ENCODE measurements at places on chromosomes 11 and 22.

GRCh38 chr11:2781408-2782274 lies 81.8 kb upstream of the KCNQ1OT1 start:
- DNase-seq: no peak

GRCh38 chr22:40463683-40464082 lies 93.3 kb downstream of the SGSM3 start:
- no peak for DNase-seq

DNA sequence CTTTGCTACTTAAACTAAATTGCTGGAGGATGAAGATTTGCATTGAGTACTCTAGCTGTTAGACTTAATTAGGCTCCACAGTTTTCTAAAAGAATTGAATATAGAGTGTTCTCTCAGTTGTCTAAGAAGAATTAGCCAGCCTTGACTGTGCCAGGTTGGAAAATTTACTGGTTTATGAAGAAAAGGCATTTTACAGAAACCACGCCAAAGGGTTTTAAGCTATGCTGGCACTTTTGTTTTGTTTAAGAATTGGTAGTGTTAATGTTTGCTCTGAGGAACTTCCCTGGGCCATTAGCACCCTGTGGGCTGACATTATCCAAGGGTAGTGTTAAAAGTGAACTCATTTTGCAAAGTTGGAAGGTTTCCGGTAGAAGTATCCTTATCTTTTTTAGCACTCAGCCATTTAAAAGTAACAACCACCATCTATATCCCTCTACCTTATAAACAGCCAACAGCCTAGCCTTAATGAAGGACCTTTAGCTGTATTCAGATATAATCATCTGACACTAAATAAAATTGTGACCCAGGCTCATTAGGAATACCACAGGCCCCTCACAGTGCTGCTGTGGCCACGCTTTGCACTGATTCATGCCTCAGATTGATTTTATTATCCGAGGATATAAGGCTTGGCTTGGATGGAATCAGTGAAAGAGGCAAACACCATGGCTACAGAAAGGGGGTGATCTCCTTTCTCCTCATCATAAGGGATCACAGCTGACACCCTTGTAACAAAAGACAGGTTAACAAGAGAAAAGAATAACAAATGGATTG lies 158.9 kb downstream of the NCAM1 start:
- DNase-seq: no peak

- DNase-seq: no peak
These were observed 7.6 kb upstream of the SLC39A13 start for GRCh38 chr11:47400768-47401279.

- DNase-seq: no peak
These were observed 27.6 kb downstream of the PKNOX2 start for GRCh38 chr11:125192183-125192582.

- DNase-seq: no peak
These were observed 218.5 kb downstream of the DYNC2H1 start for GRCh38 chr11:103327721-103328120.

DNA sequence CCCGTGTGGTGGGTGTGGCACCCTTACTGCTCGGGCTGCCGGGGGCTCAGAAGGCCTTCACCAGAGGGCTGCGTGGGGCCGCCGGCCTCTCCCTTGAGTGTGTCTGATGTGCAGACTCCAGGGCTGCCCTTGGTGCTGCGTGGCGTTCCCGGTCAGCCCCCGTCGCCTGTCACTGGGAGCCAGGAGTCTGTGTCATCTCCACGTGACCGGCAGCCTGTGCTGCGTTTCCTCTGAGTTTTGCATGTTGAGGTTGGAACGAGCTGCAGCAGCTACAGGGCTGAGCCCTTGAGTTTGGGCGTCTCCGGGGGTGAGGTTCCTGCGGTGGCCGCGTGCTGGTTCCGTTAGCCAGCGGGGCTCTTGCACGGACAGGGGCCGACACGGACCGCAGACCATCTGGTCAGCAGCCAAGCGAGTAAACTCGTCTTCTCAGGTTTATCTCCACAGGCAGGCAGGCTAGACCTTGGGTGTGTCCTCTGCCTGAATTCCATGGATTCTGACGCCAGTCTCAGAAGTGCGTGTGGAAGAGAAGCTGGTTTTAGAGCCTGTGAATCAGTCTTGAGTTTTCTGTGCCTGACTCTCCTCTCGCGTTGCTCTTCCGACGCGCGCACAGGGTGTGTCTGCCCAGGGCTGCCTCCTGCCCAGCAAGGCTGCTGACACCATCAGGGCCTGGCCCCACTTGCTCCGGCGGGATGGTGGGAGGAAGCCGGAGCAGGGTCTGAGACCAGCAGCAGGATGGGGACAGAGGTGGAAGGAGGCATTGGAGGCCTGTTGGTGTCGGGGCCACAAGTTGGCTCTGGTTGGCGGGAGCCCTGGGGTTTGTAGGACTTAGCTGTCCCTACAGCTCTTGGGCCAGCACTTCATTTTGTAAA lies 10.5 kb downstream of the PTDSS2 start:
- DNase-seq: no peak

- DNase-seq: no peak
These were observed 5.1 kb upstream of the P2RX6 start for GRCh38 chr22:21009638-21010425.

- no peak for DNase-seq
These were observed 66.6 kb upstream of the OPCML start for GRCh38 chr11:133598906-133599305.

DNA sequence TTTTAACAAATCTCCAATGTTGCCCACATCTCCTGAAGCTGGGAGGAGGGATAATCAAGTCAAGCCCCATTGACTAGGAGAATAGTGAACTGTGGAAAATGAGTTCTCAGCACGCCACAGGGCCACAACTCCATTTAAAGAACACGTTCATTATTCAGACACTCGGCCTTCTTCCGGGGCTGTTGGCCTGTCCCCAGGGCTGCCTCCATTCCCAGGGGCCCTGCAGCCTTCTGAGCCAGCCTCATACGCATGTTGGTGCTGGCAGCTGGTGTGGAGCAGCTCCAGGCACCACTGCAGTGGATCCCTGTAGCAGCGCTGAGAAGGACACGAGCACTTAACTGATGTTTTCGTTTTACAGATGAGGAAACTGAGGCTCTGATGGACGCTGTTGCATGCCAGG lies 87.5 kb upstream of the RCN1 start:
- no peak for DNase-seq

- DNase-seq: no peak
These were observed 16.8 kb downstream of the DNAL4 start for GRCh38 chr22:38777087-38777671.

- DNase-seq: no peak
These were observed 37.4 kb downstream of the MMP20 start for GRCh38 chr11:102587722-102588121.

DNA sequence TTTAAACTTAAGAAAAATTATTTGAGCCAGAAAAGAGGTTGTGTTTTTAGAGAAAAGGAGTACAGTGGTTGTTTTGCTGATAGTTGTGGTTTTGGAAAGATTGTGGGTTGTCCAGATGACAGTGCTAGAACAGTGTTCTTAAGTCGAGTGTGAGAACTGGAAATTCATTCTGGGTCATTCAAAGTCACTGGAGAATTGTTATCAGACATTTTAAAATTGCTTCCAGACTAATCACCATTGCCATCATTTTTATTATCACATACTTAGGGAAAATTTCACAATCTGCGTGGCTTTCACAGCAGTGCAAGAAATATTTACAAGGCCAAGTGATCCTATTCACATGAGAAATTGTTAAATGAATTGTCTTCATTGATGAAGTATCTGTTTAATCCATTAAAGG lies 242.2 kb upstream of the DDI1 start:
- DNase-seq: no peak

- DNase-seq: no peak
These were observed 13.0 kb downstream of the SCN4B start for GRCh38 chr11:118139578-118139977.

- no peak for DNase-seq
These were observed 1342.7 kb upstream of the TENM4 start for GRCh38 chr11:80783561-80783960.

- DNase-seq: no peak
These were observed 26.2 kb upstream of the POGLUT3 start for GRCh38 chr11:108524422-108524821.

DNA sequence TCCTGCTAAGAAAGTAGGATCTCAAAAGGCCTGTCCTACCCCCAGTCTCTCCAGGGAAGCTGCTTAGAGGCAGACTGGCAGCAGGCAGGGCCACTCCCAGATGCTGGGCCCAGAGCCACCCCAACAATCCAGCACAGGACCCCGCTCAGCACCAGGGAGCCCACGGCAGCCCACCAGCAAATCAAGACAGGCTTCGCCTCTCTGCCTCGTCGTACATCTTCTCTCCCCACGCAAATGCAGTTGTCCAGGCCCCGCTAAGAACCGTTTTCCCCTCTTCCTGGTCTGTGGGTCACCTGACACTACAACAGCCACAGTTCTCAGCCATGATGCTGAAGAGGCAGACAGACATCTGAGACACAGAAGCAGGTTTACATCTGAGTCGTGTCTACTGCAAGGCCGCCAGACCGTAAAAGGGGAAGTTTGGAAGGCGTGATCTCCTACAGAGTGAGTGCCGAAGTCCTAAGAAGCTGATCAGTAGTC lies 51.1 kb downstream of the IGSF9B start:
- DNase-seq: no peak

GRCh38 chr11:64790205-64791095 lies 12.1 kb upstream of the SF1 start:
- DNase-seq: no peak

DNA sequence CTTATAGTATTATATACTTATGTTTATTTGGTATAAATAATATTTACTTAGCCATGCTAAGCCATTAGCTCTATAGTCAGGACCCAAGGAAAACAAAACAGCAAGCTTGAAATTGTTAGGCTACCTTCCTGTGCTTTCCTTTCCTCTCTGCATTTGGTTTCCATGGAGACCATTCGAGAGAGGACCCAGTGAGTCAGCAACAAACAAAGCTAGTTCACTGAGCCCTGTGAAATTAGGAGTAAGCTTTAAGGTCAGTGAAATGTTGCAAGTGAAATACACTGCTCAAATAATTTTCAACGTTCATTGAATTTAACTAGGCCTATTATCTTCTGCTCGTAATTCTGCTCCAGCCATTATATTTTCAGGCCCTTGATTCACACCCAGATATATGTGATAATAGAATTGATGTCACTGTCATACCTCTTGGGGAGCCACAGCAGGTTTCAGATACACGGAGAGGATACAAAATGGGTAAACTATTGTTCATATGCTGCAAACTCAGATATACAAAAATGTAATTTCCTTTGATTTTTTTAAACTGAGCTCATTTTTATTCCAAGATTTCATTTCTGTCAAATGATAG lies 9.1 kb upstream of the OR10D3 start:
- DNase-seq: peak; percentile 11

DNA sequence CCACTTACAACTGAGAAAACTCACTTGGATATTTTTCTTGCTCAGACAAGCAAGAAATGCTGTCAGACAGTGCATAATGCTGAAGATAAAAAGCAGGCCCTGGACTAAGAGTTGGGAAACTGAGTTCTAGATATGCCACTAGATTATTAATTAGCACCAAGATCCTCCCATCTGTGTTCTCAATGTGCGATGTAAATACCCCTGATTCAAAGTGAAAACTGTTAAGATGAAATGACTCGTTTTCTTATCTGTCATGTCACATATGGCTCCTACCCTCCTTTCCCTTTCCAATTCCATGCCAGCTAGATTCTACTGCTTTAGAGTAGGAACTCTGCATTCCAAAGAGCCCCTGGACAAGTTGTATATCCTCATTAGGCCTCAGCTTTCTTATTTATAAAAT lies 88.9 kb upstream of the CLNS1A start:
- no peak for DNase-seq

- no peak for DNase-seq
These were observed 808.6 kb upstream of the RAG2 start for GRCh38 chr11:37406651-37407050.

GRCh38 chr22:43985532-43985931 lies 30.3 kb downstream of the SAMM50 start:
- no peak for DNase-seq

GRCh38 chr11:11667056-11667455 lies 45.3 kb upstream of the GALNT18 start:
- no peak for DNase-seq

DNA sequence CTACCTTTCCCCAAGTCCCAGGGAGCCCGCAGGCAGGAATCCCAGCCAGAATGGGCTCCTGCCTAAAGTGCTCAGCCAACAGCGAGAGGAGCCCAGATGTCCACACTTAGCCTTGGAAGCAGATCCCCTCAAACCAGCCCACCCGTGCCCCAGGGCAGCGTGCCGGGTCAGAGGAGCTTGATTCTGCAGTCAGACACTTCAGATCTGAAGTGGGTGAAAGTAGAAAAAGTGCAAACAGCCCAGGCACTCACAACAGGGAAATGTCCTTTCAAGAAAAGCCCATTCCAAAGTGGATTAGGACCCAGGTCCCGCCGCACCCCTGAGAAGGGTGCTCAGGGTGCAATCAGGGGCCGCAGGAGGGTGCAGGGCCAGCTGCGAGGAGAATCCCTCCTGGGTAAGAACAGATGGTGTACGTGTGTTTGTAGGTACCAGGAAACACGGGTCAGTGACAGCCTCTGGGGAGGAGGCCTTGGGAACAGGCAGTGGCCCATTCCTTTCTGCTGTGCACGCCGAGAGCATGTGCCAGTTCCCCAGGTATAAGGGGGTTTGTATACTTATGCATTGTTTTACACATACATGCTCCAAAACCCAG lies 17.7 kb downstream of the ELFN2 start:
- no peak for DNase-seq

DNA sequence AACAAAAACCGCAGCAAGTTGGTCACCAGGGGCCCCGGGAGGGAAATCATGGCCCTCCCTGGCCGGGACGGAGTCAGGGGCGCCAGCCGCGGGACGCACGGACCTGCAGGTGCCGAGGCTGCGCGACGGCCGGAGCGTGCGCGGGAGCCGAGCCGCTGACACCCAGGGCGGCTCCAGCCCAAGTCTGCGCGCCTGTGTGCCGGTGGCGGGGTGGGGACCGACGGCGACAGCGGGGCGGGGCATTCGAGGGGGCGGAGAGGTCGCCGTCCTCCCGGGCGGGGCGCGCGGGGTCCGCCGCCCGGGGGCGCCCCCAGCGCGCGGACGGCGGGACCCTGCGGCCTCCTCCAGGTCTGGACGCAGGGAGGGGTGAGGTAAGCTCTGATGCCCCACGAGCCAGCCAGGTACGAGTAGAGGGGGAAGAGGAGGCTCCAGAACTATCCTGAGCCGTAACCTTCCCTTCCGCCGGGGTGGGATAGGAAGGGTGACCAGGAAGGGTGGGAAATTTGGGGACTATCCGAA lies at the start of gene ESAM:
Gene ESAM (minus strand): TSS at position 186 of the 519 bp plus-strand sequence. CDS start 136 bp downstream, at position 50.
- DNase-seq: no peak

- DNase-seq: no peak
These were observed 6.6 kb upstream of the MS4A12 start for GRCh38 chr11:60485987-60486386.

DNA sequence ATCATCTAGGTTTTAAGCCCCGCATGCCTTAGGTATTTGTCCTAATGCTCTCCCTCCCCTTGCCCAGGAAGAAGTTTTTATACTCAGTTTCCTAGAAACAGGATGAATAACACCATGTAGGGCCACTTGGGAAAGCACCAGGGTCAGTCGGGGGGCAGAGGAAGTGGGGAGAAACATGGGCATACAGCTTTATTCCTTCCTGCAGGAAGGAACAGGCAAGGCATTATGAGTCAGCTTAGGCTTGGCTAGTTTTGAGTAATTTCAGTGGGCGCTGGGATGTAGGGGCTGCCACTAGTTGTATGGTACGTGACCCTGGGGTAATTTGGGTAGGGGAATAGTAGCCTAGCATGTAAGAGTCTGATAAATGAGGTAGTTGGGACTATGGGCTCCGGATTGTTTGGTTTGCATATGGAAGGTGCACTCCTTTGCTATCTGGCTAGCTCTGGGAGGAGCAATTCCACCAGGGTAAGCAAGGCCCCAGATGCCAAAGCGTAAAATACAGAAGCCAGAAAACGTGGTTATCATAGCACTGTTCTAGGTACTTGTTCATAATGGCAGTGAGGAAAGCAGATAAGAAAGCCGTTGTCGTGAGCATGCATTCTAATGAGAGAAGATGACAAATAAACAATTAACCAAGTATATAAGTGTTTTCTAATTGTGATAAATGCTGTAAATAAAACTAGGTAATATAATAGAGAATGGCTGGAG lies 24.8 kb downstream of the ACER3 start:
- no peak for DNase-seq

All from GM04504 (cell line).